ENCODE measurements at places on chromosomes 4 and X.

GRCh38 chr4:167111622-167112021 is 122.7 kb downstream of the SPOCK3 start:
- no peak for DNase-seq

DNA sequence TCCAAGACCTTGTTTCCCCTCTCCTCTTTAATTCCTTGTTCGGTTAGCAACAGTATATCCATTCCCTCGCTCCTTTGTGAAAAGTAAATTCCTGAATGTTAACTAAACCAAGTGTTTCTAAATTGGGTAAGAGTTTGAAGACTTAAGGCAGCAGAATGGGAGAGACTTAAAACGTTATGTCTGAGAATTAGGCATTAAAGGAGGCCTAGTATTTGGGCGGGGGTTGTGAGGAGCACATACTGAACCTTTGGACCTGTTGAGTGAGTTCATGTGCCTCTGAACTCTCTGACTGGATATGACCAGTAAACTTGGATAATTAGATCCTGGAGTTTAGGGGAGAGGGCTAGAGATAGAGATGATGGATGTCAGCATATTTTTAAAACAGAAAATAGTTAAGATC is 1.2 kb downstream of the MSMO1 start:
- DNase-seq: no peak

GRCh38 chr4:37438564-37439279 is 194.2 kb downstream of the NWD2 start:
- DNase-seq: no peak

GRCh38 chrX:125628435-125628834 is 308.8 kb downstream of the TEX13C start:
- no peak for DNase-seq

GRCh38 chrX:154374313-154375155 is at the start of gene FLNA:
Gene FLNA (minus strand): TSS chrX:154374634. CDS start chrX:154371245, 3,389 bp downstream.
- no peak for DNase-seq

DNA sequence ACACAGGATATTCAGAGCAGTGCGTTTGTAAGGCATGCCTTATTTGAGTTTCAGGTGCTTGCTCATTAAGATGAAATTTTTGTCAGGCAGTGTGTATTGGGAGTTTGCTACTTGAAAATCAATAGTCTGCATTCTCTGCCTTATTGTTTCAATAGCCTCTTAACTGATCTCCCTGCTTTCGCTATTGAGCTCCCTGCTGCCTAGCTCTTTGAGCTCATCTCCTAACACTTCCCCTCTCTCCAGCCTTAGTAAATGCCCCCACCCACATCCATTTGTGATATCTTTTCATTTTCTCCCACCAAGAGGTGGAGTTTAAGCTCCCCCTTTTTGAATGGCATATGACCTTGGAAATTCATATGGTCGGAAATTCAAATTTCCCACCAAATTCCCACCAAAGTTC is 256.6 kb downstream of the IL1RAPL1 start:
- no peak for DNase-seq

DNA sequence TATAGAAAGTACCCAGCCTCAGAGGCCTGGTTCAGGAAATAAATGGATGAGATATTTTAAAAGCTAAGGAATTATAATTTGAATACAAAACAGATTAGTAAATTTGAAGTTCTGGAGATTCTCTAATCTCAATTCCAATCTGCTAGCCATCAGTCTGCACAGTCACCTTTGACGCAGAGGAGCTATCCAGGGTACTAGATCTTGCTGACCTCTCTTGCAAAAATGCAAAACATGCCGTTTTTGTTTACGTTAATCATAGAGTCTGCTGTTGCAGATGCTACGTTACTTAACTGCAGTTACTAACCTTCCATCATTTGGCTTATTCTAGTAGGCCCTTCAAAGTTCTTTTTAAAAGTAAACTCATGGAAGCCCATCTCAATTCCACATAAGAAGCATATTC is 10.4 kb downstream of the CCSER1 start:
- no peak for DNase-seq

DNA sequence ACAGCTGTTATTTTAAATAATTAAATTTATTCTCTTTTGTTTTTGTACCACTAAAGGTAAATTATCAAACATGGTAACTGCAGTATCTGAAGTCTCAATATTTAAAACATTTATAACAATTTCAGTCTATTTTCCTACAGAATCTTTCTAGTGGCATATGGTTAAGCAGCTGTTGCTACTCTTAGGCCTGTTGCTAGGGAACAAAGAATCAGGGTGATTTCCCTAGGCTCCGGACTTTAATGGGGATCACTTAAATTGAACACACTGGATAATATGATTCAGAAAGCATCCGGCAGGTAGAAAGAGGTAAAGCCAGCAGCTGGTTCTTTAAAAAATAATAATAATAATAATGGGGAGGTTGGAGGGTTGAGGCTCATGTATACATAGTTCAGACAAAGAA is 17.6 kb downstream of the FBXO8 start:
- DNase-seq: no peak

- DNase-seq: no peak
These were observed 187.7 kb upstream of the HCCS start for GRCh38 chrX:10923466-10923865.

- DNase-seq: no peak
These were observed 689.6 kb downstream of the CCSER1 start for GRCh38 chr4:90816754-90817153.

- DNase-seq: no peak
These were observed 4.5 kb upstream of the HSD17B13 start for GRCh38 chr4:87327136-87327535.

DNA sequence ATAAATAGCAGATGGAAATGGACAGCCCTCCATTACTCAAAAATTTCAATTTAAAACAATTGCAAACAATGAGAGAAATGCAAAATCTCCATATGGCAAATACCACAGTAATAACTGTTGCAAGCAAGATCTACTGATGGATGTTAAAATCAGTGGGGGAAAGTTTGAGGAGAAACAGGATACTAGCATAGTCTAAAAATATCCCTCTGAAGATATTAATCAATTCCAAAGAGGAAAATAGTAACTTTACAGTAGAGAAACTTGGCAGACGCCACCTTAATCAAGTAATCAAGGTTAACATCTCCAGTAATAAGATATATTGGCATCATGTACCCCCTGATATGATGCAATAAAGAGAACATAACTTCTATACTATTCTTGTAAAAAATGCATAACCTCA is 344.8 kb downstream of the ZNF674 start:
- no peak for DNase-seq

GRCh38 chr4:111535792-111536191 is 609.5 kb upstream of the FAM241A start:
- DNase-seq: no peak

GRCh38 chr4:84159762-84160161 is 339.3 kb downstream of the NKX6-1 start:
- DNase-seq: no peak

DNA sequence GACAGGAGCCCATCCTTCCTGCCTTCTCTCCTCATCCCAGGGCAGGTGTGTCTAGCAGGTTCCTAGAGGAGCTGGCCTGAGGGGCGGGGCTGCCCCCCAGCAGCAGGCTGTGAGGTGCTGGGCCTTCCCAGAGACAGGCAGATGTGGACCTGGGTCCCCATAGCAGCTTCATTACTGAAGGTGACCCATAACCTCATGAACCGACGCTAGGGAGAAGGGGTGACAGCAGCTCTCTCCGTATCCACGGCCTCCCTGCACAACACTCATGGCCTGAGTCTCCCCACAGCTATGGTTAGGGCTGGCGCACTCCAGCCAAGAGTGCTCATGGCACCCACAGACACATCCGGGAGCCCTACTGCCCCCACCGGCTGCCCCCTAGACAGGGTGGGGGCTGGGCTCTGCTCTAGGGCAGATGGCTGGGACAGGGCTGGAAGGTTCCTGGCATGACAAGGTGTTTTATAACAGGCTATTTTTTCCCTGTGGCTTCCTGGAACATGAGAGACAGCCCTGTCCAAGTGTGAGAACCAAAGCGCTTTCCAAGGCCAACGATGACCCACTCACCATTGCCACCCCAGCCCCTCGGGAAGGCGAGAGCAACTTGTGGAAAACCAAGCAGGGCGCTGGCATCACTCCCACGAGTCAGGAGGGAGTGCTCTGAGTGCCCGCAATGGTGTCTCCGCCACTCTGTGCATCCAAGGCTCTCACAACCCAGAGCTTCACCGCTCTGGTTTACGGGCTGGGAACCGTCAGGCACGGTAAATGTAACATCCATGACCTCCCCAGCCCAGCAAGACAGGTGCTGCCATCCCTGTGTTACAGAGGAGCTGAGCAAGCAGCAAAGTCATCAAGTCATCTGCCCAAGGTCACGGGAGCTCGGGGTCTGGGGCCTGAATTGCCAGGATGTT is 59.8 kb downstream of the ACOX3 start:
- DNase-seq: no peak

DNA sequence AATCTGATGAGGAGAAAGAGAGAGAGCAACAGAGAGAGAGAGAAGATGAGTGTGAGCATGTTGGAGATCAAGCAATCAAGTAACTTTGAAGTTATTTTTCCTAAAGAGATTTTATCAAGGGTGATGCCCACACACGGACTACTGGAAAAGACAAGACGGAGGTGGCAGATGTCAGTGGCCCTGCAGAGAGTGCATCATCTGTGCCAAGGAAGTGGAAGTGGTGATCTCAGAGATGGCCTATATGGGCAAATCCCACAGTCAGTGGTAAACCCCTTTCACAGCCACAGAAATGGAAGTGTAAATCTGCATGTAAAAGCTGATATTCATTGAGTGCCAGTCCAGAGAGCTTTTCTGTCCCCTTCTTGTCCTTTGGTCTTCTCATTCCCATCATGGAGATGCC is 577.2 kb upstream of the AADAT start:
- DNase-seq: no peak

DNA sequence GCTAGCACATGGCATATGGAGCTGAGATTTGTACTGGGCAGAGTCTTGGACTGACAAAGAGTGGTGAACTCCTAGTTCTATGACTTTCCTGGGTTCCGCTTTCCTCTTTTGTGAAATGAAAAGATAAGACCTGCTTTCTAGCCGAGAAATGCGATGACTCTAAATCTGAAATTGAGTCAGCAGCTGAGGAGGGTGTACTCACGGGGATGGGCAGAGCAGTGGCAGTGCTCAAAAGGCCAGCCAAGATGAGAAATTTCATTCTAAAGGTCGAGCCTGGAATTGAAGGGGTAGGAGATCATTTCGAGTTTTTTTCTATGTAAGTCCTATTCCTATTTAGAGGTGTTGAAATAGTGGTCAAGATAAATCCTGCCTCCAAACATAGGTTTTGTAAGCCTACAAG is 47.0 kb downstream of the NUDT9 start:
- DNase-seq: no peak

DNA sequence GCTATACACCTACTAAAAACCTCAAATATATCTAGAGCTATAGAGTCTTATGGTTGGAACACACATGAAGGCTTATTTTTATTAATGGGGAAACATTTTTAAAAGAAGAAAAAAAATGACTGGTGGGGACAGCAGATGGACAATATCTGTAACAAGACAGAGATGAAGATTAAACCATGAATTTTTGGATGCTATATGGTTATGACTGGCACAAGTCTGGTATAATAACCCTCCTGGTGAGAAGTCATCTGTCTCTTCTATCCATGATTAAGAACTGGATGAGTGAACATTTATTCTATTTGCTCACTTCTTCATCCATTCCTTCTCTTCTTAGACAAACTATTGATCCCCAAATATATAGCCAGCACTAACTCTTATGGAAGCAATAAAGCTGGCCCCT is 104.4 kb downstream of the EFHC2 start:
- no peak for DNase-seq

All from SHP77 treated with DMSO at 0.1 percent for 48 hours (cell line).